Progenitor cell of endocrine pancreas (in vitro differentiated cells): ENCODE measurements at places on chromosomes 2 and 18.

- no peak for DNase-seq
Measured at GRCh38 chr18:70194227-70194890, 11.1 kb downstream of the RTTN start.

DNA sequence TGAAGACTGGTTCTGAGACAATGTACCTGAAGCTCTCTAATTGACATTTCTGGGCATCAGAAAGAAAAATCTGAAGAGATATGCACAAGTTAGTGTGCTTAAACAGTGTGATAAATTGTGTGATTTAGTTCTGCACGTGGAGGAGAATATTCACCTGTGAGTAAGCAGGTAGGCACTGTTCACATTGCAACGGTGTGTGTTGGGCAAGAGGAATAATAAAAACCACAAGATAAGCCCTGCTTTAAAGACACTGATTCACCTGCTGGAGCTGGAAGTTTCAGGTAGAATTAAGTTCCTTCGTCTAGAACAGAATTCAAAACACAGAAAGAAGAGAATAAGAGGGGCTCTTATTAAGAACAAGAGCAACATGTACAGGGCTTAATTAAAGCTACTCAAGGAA is 864.3 kb upstream of the SOX11 start:
- DNase-seq: no peak

- DNase-seq: no peak
Measured at GRCh38 chr2:106953236-106953635, 67.3 kb upstream of the ST6GAL2 start.

DNA sequence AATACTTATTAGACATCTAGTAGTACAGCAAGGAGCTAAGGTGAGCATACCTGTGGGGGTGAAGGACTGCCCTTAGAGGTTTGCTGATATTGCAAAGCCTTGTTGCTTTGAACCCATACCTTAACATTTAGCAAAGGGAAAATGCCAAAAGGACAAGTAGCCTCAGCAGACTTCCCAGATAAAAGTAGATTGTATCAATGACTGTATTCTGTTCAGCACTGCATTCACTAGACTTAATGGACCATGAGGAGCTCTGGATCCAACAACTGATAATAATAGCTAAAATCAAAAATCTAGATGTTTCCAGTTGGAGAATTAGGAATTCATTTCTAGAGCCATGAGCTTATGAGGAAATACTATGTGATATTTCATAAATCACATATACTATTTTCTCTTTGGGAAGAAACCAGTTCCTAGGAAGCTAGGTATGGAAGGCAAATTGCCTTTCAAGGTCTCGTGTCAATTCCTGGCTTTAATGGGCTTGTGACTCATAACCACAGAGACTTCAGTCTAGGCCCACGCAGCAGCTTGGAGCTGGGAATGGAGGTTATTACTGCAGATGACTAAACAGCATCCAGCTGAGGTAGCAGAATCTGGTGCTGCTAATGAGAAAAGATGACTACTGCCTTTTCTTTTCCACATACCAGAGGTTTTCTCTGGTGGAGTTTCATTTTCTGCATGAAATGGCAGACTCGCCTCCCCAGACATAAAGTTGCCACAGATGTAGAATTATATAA is 191.2 kb upstream of the NABP1 start:
- no peak for DNase-seq

- DNase-seq: no peak
Measured at GRCh38 chr18:33750366-33750765, 172.3 kb downstream of the ASXL3 start.

DNA sequence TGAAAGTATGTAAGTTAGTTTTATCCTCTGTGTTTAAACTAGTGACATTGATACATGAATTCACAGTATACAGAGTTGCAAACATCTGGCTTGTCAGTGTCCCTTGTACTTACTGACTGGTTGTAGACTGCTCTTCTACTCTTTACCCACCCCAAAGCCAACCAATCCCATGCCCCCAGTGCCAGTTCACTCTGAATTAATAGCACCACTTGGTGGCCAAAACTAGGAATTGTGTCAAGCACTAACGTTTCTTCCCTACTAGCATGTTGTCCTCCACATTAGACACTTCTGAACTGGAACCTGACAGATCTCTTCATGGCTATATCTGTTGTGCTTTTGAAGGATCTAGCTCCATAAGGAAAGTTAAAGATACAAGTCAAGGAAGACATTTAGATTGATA is 27.2 kb upstream of the OTX1 start:
- DNase-seq: no peak
